Tongue (tissue), 3 donors: ENCODE measurements at places on chromosomes 7 and 10.

DNA sequence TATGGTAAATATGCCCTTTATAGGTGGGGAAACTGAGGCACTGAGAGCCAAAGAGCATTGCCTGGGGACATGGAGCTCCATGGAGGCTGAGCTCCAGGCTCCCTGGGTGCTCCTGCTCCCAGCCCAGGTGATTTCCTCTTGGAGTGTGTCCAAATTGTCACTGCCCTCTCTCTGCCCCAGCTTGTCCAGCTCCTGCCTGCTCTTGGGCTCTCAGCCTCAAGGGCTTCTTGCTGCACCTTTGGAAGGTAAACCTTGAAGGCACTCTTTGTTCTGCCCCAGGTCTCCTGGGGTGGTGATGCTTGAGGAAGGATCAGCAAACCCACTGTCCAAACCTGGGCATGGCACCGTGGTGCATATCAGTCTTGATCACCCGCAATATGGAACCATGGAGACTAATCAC is 166.1 kb downstream of the RPS24 start:
- DNase-seq: no peak

- peak; percentile 28 for DNase-seq
Measured at GRCh38 chr10:4383651-4384098, 442.3 kb upstream of the AKR1E2 start.

DNA sequence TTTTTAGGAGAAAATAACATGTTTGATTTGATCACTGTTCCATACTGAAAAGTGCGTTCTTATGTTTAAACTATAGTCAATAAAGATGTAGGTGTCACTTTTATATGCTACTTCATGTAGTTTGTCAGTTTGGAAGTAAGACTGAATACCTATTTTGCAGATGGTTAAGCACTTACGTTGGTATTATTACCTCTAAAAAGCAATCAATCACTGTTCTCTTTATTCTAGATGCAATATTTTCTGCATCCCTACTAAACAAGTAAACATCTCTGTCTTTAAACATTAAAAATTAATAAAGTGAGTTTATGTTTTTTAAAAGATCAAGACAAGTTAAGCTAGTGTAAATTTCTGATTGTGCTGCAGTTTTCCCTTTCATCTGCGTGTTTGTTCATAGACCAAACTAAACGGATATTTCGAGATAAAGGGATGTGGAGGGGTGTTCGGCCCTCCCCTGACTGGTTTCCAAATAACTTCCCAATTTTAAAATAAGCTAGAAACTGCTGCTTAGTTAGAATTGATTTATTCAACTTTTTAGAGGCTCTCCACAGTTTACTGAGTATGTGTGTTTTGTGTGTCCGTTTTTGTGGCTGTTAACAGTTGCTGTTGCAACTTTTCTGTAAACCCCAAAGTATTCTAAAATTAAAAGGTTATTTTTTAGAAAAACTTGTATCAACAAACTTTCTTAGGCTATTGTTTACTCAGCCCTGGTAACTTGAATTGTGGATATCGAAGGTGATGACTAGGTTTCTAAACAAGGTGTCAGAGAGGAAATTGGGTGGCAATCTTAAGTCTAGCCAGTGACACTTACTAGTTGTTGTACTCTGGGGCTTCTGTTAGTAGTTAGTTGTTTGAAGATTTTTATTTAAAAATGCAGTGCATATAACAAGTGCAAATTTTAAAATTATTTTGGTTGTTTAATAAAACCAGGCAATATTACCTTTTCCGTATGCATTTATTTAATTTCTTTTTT is 974 bp downstream of the KIF11 start:
- DNase-seq: no peak

- DNase-seq: no peak
Measured at GRCh38 chr7:31825576-31825975, 138.6 kb downstream of the PPP1R17 start.

DNA sequence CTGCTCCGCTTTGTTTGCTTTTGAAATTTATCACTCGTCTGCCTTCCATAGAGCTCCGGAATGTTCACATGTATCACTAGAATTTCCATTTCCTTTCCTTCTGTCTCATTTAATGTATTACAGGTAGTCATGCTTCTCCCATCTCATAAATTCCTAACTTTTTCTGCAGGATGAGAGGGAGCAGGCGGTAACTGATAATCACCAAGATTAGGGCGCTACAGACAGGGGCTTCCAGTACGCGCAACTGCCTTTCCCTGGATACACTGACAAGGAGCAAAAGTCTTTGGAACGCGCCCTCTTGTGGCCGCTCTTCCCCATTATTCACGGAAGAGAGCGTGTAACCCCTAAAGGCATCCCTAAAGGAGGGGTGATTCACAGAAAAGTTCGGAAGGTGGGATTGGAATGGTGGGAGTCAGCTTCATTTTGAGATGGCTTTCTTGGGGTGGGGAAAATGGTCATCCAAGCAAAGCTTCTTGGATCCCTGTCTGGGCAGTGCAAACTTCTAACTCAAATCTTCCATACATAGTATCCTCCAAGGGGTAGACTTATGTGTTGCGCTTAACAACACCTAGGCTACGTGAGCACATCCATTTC is 6.5 kb downstream of the INHBA start:
- DNase-seq: peak; percentile 91

- no peak for DNase-seq
Measured at GRCh38 chr10:86663046-86663345, 5.3 kb upstream of the LDB3 start.

GRCh38 chr10:17644485-17644943 is 563 bp downstream of the STAM start:
- DNase-seq: peak; percentile 82

- no peak for DNase-seq
Measured at GRCh38 chr10:481628-482027, 207.8 kb downstream of the DIP2C start.

GRCh38 chr10:59741583-59741982 is 11.7 kb downstream of the MRLN start:
- no peak for DNase-seq

DNA sequence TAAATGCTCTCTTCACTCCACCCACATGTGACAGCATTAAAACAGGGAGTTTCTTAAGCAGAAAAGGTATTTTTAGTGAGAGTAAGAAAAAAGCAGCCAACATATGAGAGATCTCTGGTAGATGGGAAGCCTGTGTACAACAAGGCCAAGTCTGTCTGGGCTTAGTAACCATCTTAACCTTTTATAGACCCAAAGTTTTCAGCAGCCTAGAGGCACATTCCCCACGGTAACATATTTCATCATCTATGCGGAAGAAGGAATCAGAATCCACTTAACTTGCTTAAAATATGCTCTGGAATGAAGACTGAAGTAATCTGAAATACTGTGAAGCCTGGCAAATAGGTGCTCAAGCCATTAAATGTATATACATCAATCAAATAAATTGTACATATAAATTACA is 127.8 kb downstream of the RAPGEF5 start:
- DNase-seq: no peak

GRCh38 chr7:13028036-13028824 is 340.8 kb downstream of the ARL4A start:
- no peak for DNase-seq

DNA sequence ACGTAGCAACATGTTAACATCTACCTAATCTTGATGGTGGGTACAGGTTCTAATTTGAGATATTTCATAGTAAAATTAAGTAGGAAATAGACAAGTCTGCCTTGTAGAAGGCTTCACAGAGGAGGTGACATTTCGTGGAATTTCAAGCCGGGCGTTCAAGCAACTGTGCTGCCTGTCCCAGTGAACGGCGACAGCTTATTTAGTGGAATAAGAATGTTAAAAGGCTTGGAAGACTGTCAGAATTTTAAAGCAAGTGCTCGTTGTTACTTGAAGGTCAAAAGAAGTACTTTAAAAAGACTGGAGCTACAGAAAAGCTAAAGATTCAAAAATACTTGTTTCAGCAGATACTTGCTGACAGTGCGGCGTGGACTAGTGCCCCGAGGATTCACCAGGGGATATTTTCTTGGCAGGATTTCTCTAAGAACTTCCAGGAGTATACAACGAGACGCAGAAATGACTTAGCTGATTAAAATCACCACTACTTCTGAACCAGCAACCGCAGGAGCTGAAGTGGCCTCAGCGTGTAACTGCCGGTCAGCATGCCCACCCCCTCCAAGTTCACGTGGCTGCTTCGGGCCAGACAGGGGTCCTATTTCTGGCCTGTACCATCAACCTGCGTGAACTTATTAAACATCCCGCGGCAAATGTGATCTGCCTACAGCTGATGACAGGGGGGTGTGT is 46.5 kb downstream of the CTBP2 start:
- peak; percentile 71 for DNase-seq

DNA sequence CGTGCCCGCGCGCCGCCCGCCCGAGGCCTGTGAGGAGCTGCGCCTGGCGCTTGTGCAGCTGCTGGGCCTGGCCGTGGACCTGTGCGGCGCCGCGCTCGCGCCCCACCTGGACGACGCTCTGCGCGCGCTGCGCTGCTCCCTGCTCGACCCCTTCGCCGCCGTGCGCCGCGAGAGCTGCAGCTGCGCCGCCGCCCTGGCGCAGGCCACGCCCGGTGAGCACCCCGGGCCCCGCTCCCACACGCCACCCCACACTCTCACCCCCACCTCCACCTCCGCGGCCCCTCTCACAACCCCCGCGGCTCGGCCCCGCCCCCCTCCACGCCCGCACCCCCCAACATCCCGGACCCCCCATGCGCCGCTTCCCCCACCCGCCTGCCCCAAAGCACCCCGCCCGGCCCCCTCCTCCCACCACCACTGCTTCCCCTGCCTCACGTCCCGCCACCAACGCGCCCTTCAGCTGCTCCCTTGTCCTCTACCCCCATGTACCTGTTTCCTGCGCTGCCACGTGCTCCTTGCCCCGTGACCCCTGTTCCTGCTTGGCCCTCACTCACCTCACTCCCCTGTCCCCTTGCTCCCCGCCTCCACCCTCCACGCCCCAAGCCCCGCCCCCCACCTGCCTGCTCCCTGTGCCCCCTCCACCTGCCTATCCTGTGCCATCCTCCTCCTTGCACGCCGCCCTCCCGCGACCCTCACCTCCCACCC is at the start of gene PRKAR1B:
Gene PRKAR1B, minus strand, starts transcription at position 178 of the 702 bp plus-strand sequence. CDS start 15,776 bp downstream, outside the sequence.
- no peak for DNase-seq

DNA sequence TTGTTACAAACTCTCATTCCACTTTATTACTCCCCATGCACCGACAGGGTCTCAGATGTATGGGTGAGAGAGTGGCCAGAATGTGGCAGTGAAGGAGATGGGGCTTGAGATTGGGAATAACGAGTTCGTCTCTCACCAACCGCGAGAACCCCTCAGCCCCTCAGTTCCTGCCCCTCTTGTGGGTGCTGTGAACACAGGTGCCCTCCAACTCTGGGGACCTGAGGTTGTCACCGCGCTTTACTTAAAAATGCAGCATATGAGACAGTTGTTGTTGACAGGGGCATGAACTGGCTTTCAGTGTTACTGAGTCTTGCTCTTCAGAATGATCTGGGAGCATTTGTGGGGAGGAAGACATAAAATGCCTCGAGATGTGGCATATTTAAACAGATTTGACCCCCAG is 290.0 kb downstream of the WDR37 start:
- DNase-seq: no peak

DNA sequence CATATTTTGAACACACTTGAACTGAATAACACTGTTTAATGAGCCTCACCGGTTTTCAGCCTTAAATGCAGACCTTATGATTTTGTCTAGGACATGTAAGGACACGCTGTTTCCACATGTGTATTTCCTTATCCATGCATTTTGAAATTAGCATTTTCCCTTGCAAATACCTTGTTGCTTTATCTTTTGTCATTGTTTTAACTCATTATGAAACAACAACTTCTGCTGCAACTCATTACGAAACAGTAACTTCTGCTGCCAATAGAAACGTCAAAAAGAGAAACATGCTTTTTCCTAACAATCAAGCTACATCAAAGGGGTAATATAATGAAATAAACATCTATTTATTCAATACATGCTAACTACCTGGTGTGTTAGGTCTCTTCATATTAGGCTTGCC is 322.0 kb downstream of the AGMO start:
- no peak for DNase-seq

- DNase-seq: no peak
Measured at GRCh38 chr7:159104188-159104920, 40.3 kb downstream of the VIPR2 start.

DNA sequence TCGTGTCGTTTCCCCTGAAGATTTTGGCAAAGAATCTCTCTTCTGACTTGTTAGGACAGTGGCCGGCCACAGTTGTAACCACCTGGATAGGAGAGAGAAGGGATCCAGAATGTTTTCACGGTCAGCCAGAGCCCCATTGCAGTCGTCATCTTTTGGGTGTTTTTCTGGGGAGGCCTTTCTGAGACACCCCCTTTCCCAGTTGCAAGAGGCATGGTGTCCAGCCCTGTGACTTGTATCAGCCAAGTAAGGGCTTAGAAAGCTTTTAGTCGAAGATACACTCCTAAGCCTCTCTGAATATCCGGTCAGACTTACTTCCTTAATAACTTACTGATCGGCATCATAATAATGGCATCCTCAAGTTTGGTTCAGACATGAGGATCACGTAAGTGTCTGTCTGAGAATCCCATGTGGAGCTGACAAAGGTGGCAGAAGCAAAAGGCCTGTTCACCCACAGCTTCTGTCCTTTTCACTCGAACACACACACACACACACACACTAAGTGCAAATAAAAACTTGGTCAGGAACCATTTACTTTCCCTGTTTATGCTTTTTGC is 435.7 kb upstream of the GALNT17 start:
- DNase-seq: peak; percentile 54

DNA sequence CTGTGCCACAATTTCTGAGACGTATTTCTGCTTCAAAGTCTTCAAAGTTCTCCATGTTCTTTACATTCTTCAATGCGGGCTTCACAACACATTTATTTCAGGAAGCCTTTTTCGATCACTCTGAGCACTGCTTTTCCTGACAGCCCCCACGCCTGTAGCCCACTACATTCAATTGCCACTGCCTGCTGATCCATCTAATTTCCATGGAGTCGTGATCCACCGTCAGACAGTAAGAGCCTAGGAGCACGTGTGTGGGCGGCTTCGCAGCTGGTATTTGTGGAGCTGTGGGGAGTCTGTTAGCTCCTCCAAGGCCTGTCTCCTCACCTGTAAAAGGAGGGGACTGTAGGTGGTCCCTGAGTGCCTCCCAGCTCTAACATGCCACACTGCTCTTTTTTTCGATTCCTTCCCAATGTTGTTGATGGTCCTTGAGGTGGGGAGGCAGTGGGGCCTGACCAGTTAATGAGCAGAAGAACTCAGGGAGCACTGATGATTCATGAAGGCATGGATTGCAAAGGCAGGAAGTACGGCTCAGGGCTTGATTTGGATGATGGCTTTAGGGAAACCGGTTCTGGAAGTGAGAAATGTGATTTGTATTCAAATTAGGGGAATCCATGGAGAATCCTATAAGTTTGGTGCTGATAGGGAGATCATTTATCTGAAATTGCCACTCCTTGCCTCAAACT is 401.1 kb upstream of the PODXL start:
- no peak for DNase-seq

DNA sequence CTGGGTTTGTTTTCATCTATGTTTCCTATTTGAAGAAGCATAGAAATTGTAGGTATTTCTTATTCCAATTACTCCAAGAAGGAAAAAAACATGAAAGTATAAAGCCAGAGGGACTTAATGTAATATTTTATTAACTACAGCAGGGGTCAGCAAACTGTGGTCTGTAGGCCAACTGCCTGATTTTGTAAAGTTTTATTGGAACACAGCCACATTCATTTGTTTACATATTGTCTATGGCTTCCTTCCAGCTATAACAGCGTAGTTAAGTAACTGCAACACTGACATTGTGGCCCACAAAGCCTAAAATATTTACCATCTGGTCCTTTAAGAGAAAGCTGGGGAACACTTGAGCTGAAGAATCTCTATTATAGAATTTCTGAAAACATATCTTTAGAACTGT is 306.2 kb downstream of the BICC1 start:
- DNase-seq: peak; percentile 61
